B cell (primary cell): ENCODE measurements at places on chromosomes 11 and 22. TPM values are rescaled to one million over a fixed set of nuclear protein-coding genes. Genes with fewer than 3 reads are reported as not detected.

SEZ6L gene
- polyA plus RNA-seq, result 0.04 and 0.39 TPM in 2 replicates

PLA2G3 gene
- polyA plus RNA-seq, result not detected in 2 replicates

FOSL1 gene
- 2.3 and 4.8 TPM in 2 replicates for polyA plus RNA-seq

GRCh38 chr22:38657045-38657909 lies 839 bp downstream of the CBY1 start:
- peak; percentile 53 for DNase-seq

DNA sequence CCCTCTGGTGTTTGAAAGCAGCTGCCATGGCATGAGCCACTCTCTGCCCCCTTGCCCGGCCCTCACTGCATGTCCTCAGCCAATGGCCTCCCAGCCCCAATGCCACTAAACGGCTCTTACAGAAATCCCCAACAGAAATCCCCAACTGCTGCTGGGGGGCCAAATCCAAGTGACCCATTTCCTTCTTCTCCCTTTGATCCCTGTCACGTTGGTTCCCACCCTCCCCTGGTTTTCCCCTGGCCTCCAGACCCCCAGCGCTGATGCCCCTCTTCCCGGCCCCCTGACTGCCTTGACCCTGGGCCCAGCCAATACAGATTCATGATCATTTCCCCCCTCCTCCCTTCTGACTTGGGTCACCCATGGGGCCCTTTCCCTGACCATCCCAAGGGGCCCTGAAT lies 30.9 kb downstream of the IGLL1 start:
- no peak for DNase-seq

DNA sequence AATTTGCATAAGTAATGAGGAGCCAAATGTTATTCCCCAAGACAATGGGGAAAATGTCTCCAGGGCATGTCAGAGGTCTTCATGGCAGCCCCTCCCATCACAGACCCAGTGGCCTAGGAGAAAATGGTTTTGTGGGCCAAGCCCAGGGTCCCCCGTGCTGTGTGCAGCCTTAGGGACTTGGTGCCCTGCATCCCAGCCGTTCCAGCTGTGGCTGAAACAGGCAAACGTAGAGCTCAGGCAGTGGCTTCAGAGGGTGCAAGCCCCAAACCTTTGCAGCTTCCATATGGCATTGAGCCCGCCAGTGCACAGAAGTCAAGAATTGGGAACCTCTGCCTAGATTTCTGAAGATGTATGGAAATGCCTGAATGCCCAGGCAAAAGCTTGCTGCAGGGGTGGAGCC lies 79.9 kb downstream of the FAM181B start:
- DNase-seq, result no peak

- DNase-seq, result no peak
Observed at GRCh38 chr11:64029773-64030172, 6.0 kb upstream of the FLRT1 start.
